ENCODE measurements at places on chromosomes 3 and 15. TPM values are rescaled to one million over a fixed set of nuclear protein-coding genes. Genes with fewer than 3 reads are reported as not detected.
A peak's percentile ranks its signal among the peaks of the same experiment; 100 is the strongest.

GRCh38 chr3:156812521-156813335, 13.4 kb upstream of the LEKR1 start:
- peaks cover 14% of the 10 kb centered on the region for H3K4me1 ChIP-seq
- no peak overlapping the region for H3K27ac ChIP-seq
- no peak overlapping the region for H3K4me3 ChIP-seq
- no peaks in the 10 kb centered on the region for H3K27me3 ChIP-seq

- no peak overlapping the region for H3K27ac ChIP-seq
- no peaks in the 10 kb centered on the region for H3K36me3 ChIP-seq
- no peaks in the 10 kb centered on the region for H3K27me3 ChIP-seq
- no peaks in the 10 kb centered on the region for H3K4me1 ChIP-seq
- no peak for DNase-seq
- no peak overlapping the region for H3K4me3 ChIP-seq
These were observed 22.2 kb downstream of the P2RY1 start for GRCh38 chr3:152857082-152857481.

GRCh38 chr3:195212749-195213375, 58.1 kb downstream of the XXYLT1 start:
- H3K27ac ChIP-seq = no peak overlapping the region
- H3K4me3 ChIP-seq = no peak overlapping the region
- no peaks in the 10 kb centered on the region for H3K36me3 ChIP-seq
- H3K27me3 ChIP-seq = no peaks in the 10 kb centered on the region

DNA sequence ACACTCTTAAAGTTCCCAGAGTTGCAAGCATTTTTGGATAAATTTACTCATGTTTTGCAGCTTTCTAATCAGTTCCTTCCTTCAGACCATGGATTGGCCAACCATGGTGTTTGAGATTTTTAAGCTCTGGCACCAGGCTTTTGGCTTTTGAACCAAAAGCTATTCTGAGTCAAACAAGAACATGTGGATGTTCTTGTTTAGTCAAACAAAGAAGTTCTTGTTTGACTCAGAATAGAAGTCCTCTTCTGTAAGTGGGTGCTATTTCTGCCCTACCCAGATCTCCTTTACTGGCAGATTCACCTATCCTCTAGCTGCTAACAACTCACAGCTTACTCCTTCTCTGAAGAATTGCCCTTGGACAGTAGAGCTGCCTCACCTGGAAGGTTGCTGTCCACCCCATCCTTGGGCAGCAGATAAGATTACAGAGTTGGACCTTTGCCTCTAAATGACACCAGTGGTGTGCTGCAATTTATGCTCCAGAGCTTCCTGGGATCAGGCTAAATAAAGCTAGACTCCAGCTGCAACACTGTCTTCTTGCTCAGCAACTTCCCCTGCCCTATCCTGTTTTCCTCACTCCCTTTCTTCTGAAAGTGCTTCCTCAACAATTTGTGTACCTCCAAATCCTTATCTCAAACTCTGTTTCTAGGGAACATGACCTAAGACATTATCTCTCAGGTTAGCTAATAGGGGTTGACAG, 65.6 kb downstream of the COL6A6 start:
- H3K27ac ChIP-seq = no peak overlapping the region
- H3K36me3 ChIP-seq = no peaks in the 10 kb centered on the region
- no peak overlapping the region for H3K4me3 ChIP-seq
- DNase-seq = no peak
- H3K27me3 ChIP-seq = no peaks in the 10 kb centered on the region

- peak overlapping the region; percentile 88 for H3K4me3 ChIP-seq
- peak overlapping the region; percentile 97 for H3K27ac ChIP-seq
- H3K4me1 ChIP-seq = peaks cover 34% of the 10 kb centered on the region
- DNase-seq = no peak
- H3K27me3 ChIP-seq = no peaks in the 10 kb centered on the region
These were observed 35.9 kb downstream of the HMCES start for GRCh38 chr3:129314386-129315222.

DNA sequence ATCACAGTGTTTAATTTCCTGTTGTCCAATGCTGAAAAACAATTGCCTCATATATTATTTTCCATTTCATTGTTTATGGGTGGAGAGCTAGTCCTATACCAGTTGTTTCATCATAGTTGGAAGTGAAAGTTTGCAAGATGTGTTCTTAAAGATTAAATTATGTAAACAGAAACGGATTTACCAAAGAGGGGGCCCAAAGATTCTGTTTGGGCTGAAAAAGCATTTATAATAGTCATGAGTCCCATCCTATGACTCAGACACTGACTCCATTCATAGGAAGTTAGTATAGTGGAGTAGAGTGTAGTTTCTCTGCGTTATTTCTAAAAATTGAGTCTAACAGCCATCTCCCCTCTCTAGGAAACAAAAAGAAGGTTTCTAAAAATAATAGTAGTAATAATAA, 24.3 kb downstream of the NFKBIZ start:
- no peak for DNase-seq
- no peaks in the 10 kb centered on the region for H3K36me3 ChIP-seq
- peaks cover 4% of the 10 kb centered on the region for H3K4me1 ChIP-seq

- peaks cover 47% of the 10 kb centered on the region for H3K4me1 ChIP-seq
- DNase-seq = no peak
- no peak overlapping the region for H3K4me3 ChIP-seq
- H3K27ac ChIP-seq = peak overlapping the region; percentile 18
These were observed 460.3 kb upstream of the PROK2 start for GRCh38 chr3:72245183-72245811.

GRCh38 chr15:77013776-77014131, 18.8 kb downstream of the PSTPIP1 start:
- no peak overlapping the region for H3K4me3 ChIP-seq
- no peaks in the 10 kb centered on the region for H3K27me3 ChIP-seq
- peaks cover 5% of the 10 kb centered on the region for H3K4me1 ChIP-seq

GRCh38 chr3:153094386-153094785, 67.6 kb upstream of the RAP2B start:
- H3K27ac ChIP-seq = no peak overlapping the region
- H3K4me3 ChIP-seq = no peak overlapping the region
- DNase-seq = no peak

GRCh38 chr3:2023959-2024358, 74.7 kb upstream of the CNTN4 start:
- H3K4me1 ChIP-seq = no peaks in the 10 kb centered on the region
- no peaks in the 10 kb centered on the region for H3K27me3 ChIP-seq
- no peak overlapping the region for H3K27ac ChIP-seq
- no peaks in the 10 kb centered on the region for H3K36me3 ChIP-seq
- H3K4me3 ChIP-seq = no peak overlapping the region
- no peak for DNase-seq

DNA sequence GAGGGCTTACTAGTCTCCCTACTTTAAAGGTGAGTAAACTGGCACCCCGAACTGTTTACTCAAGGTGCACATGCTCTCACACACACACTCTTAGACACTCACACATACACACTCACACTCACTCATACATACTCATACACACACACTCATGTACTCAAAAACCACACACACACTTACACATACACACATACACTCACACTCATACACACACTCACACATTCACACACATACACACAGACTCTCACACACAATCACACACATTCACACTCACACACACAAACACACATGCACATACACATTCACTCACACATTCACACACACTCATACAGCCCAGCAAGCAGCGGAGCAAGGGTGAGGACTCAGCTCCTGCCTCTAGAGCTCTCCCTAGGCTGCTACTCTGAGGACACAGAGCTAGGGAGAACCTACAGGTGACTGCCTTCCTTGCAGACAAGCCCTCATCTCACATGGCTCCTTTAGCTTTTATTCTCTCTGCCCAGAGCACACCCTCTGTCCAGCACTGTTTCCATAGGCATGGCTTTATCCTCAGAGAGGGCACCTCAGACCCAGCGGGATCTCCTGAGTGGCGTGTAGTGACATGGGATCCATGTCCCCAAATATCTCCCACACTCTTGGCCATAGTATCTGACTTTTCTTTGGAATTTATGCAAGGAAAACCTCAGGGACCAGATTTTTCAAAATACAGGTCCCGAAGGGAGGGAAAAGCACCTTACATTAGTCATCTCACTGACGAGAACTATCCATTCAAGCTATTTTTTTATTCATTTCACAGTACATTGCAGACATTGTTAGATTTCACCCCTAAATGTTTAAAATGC, 26.2 kb upstream of the ATG7 start:
- no peaks in the 10 kb centered on the region for H3K27me3 ChIP-seq
- no peak overlapping the region for H3K27ac ChIP-seq
- H3K4me1 ChIP-seq = no peaks in the 10 kb centered on the region
- no peak overlapping the region for H3K4me3 ChIP-seq
- H3K36me3 ChIP-seq = no peaks in the 10 kb centered on the region

GRCh38 chr15:62057341-62057980, 2.8 kb downstream of the VPS13C start:
- no peak for DNase-seq
- H3K4me1 ChIP-seq = peaks cover 37% of the 10 kb centered on the region
- no peak overlapping the region for H3K27ac ChIP-seq
- no peaks in the 10 kb centered on the region for H3K36me3 ChIP-seq

DNA sequence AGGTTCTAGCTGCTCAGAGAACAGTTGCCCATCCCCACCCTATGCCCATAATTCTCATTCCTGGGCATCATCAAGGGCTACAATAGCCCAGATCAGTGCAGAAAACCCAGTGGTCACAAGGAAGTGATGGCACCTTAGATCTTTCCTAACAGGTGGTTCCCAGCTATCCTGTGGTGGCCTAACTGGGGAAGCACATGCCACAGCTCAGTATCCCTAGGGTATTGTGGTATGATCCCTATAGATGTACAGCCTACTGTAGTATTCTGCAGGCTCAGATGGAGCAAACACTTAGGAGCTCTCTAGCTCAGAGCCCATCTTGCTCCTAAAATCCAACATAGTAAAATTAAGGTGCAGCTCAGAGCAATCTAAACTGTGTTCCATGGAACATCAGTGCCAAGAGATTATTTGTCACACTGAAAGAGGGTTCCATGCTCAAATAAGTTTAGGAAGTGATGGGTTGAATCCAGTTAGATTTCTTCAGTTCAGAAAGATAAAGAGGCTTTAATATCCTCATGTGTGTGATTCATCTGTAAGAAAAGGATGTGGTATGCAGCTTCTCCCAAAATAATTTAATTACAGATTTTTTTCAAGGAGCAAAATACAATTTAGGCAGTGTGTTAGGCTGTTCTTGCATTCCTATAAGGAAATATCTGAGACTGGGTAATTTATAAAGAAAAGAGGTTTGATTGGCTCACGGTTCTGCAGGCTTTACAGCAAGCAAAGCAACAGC, 4.4 kb downstream of the A4GNT start:
- H3K27me3 ChIP-seq = no peaks in the 10 kb centered on the region
- DNase-seq = no peak
- H3K4me1 ChIP-seq = no peaks in the 10 kb centered on the region
- no peak overlapping the region for H3K4me3 ChIP-seq

GRCh38 chr3:49667701-49668413, 6.3 kb upstream of the APEH start:
- DNase-seq = no peak
- no peaks in the 10 kb centered on the region for H3K36me3 ChIP-seq
- H3K4me3 ChIP-seq = no peak overlapping the region
- H3K27ac ChIP-seq = no peak overlapping the region

DNA sequence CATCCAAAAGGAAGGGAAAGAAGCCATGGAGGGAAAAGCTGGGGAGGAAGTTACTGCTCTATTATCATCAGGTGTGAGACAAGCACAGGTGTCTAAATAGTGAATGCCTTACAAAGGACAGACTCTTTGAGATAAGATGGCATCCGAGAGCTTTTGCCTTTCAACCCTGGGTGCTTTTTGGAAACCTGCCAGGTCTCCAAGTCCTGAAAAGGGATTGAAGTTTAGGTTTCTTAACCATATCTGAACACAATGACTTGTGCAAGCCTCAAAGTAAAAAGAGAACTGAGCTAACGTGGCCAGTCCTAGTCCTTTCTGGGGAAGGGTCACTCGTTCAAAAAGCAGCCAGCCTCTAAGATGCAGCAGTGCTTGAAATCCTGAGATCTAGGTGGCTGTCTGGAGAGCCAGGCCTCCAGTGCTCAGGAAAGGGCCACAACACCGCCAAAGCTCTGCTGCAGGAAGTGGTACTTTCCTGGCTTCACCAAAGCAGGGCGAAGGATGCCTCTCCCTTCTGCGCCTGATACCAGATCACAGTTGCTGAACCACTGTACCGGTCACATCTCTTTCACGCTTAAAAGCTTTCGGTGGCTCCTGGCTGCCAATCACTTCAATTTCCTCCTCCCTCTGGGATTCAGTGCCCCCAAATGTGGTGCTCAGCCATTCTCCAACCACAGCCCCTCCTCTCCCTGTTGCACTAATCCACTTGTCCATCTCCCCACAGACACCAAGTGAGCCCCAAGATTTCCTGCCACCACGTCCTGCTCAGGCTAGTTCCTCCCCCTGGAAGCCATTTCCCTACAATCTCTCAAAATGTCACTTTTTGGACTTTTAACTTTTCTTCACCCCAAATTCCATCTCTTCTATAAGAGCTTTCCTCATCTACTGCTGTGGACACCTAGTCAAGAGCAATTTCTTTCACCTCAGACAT, 104.1 kb upstream of the LPP start:
- no peaks in the 10 kb centered on the region for H3K36me3 ChIP-seq
- no peak overlapping the region for H3K27ac ChIP-seq
- no peak for DNase-seq
- H3K27me3 ChIP-seq = no peaks in the 10 kb centered on the region
- no peak overlapping the region for H3K4me3 ChIP-seq
- H3K4me1 ChIP-seq = peaks cover 11% of the 10 kb centered on the region

Gene TLR9
- not detected for total RNA-seq

Gene SCN5A
- 9.3 TPM for total RNA-seq

Gene MUC13
- not detected for total RNA-seq
